ENCODE measurements at places on chromosomes 12 and 14.

DNA sequence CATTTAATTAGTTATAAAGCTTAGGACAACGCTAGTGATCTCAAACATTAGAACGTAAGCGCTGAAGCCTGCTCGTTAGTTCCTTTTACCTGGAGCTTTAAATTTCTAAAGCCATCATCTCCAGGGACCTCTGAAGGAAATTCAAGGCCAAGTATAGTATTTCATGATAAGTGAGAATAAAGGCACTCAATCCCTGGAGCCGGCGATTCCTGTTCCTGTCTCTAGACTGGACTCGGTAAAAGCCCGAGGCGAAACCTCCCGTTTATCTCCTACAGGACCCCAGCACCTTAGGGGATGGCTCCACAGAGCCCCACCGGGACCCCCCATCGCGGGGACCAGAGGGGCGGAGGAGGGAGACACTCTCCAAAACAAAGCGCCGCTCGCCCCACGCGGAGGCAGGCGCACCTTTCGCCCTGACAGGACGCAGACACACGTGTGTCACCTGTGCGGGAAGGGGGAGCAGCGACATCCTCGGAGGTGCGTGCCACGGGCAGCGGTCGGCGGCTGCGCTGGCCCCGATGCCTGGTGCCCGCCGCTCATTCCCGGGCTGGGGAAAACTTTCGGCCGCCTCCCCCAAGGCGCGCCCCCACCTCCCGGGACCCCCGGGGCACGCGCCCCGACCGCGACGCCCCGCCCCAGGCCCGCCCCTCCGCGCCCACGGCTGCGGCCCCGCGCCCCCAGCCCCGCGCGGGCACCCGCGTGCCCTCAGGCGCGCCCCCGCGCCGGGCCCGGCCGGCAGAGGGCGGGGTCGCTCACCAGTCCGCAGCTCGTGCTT, 678 bp downstream of the RPS6KA5 start:
- DNase-seq: peak; percentile 48

DNA sequence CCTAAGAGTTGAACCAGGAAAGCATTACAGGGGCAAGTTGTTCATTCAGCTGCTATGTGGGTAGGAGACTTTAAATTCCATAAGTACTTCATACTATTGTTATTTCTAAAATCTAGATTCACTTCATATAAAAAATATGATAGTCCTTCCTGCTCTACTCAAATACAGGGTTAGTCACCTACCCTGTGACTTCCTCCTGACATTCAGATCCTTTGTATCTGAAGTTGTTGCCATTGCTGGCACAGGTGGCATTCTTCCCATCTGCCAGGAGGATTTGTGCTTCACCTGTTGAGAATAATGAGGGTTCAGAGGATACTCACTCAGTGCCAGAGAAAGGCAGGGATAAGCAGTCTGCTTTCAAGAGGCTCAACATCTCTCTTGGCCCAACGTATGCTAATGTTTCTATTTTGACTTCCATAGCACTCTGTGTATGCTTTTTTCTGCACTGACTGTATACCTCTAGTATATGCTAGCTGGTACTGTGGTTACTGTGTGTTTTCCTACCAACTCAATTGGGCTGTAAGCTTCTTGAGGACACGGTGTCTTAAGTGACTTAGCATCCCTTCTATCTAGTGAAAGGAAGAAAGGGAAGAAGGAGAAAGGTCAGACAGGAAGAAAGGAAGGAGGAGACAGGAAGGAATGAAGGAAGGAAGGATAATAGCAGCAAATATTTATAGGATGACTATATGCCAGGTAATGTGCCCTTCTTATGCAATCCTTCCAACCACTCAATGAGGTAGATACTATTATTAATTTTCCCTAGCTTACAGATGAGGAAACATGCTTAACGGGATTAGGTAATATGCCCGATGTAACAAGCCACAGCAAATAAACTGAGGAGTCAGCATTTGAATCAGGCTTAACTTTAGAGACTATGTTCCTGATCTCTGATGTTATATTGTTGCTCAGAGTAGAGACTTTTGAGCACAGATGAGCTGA, 38.5 kb upstream of the FGF6 start:
- no peak for DNase-seq

DNA sequence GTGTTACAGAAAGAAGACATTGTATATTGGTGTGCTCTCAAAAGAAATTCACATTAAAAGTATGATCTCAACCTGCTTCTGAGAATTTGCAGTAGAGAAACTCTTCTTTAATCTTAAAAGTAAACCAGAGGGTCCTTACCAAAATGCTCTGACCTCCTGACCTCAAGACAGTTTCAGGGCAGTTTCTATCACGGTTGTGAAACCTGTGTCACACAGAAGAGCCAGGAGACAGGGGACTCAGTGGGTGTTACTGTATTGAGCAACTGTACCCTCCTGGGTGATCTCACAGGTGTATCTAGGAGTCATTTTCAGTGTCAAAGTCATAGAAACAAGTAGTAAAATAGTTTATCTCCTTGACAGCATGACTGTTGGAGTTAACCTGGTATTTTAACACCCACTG, 178.0 kb downstream of the GRIP1 start:
- no peak for DNase-seq

DNA sequence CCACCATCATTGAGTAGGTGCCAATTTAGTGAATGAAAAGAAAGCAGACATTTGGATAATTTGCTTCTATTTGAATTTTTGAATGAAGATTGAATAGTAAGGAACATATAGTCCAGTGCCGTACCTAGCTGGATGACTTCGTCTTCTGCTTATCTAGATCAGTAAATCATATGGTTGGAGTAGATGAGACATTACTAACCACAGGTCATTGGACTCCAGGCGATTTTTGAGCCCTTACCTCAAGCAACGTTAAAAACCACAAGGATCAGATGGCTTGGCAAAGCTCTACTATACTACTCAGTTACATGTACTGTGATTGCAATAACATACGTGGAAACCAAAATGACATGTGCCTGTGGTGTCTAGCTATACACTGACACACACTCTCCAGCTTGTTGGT, 1.7 kb upstream of the SPATS2 start:
- DNase-seq: no peak

GRCh38 chr14:93091666-93092065, 24.1 kb downstream of the ITPK1 start:
- no peak for DNase-seq

GRCh38 chr12:90999527-90999926, 5.2 kb downstream of the EPYC start:
- DNase-seq: no peak

DNA sequence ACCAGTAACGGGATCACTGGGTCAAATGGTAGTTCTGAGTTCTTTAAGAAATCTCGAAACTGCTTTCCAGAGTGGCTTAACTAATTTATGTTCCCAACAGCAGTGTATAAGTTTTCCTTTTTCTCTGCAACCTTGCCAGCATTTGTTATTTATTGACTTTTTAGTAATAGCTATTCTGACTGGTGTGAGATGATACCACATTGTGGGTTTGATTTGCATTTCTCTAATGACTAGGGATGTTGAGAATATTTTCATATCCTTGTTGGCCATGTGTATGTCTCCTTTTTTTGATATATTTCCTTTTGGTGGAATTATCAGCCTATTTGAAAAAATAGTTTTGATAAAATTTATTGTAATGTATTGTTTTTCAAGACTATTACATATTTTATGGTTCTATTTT, 701.2 kb upstream of the FBXO33 start:
- no peak for DNase-seq

DNA sequence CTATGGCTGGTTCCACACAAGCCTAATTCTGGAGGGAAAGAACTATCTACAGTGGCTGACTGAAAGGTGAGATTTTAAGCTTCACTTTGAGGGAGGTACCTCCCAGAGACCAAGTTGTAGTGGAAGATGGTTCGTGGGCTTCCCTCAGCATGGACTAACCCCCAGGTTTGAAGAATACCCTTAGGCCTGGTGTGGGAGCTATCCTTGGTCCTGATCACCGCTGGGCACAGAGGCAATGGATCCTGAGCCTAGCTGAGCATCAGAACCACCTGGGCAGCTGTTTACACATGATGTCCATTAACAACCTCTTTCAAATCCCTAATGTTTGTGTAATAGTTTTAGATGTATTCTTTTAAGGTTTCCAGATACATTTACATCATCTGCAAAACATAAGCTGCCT, 10.3 kb downstream of the DAO start:
- no peak for DNase-seq

DNA sequence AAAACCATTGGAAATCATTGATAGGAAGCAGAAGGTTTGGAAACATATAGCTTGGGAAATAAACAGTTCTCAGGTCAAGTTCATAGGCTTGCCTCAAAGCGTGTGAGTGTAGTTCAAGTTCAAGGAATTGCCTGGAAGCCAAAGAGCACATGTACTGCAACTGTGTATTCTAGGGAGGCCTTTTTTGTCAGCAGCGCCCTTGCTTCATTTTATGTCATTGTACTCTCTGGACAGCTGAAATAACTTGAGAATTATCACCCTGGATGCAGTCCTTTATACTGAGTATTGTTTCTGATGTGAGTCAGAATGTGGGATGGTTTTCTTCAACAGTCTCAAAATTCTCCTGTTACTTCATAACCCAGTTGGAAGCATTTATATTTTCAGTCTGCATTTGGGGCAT, 16.0 kb upstream of the EVL start:
- no peak for DNase-seq

DNA sequence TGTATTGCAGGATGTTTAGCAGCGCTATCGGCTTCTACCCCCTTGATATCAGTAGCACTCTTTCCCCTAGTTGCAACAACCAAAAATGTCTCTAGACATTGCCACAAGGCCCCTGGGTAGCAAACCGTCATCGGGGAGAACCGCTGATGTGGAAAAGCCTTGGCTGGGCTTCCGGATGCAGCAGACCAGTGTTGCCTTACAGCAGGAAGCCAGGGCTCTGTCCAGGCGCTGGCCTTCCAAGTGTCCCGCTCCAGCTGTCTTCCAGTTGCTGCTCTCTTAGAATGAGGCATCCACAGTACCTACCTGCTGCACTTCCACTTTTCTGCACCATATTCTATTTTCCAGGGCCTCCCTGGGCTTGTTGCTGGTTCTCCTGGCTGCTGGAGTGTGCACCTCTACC, 22.6 kb upstream of the SLC10A1 start:
- no peak for DNase-seq

- no peak for DNase-seq
Measured at GRCh38 chr14:65588426-65589140, 176.1 kb downstream of the FUT8 start.

All from activated CD4-positive, CD25-positive, alpha-beta regulatory T cell (primary cell).